WTC11 (cell line): ENCODE measurements at places on chromosomes 3 and 15. TPM values are rescaled to one million over a fixed set of nuclear protein-coding genes. Genes with fewer than 3 reads are reported as not detected.

Gene TMEM45A
- 6.6 to 16.0 TPM (median 15.1 TPM) in 3 replicates for total RNA-seq

Gene KNG1
- 0.13 to 0.44 TPM (median 0.34 TPM) in 3 replicates for total RNA-seq

- no peak for DNase-seq
Observed at GRCh38 chr3:196222876-196223595, 6.7 kb downstream of the SLC51A start.

DNA sequence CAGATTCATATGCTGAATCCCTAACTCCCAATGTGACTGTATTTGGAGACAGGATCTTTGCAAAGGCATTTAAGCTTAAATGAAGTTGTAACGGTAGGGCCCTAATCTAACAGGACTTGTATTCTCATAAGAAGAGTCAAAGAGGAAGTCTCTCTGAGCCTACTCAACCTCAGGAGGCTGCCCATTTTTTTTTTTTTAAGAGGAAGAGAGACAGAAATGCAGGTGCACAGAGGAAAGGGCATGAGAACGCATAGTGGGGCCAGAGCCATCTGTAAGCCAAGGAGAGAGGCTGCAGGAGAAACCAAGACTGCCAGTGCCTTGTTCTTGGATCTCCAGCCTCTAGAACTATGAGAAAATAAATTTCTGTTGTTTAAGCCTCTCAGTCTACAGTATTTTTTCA is 28.4 kb downstream of the ZNF860 start:
- DNase-seq = no peak

DNA sequence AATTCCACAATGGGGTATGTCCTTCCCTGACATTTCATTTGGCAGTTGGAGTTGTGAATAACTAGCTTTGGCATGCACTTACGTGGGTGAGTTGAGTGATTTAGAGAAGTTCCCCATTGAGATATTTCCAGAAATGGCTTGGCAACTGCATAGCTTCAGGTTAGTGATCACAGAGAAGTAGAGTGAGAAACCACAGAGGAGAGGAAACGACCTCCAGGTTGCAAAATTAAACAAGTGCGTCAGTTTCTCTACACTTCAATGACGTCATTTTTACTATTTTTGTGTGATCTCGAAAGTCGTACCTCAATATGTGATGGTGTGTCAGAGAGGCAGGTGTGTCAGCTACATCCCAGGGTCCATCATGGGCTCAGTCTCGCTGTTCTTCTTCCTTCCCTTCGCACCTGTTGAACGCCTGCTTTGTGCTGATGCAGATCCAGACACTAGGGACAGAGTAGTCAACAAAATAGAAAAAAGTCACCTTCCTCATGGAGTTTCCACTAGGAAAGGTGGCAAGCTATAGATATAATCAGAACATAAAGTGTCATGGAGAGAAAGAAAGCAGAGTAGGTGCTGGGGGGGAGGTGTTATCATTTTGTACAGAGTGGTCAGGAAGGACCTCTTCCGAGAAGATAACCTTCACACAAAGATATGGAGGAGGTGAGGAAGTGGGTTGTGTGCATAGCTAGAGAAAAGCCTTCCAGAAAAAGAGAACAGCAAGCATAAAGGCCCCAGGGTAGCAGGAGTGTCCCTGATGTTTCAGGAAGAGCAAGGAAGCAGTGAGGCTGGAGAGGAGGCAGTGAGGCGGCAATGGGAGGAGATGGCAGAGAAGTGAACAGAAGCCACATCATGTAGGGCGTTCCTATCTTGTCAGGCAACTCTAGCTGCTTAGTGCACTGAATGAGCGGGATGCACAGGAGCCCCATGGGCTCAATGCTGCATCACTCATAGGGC is 75.6 kb downstream of the MCTP2 start:
- DNase-seq = no peak

- DNase-seq = no peak
Observed at GRCh38 chr3:101988596-101988995, 139.3 kb downstream of the NFKBIZ start.
